ENCODE measurements at places on chromosomes 1 and 21.

DNA sequence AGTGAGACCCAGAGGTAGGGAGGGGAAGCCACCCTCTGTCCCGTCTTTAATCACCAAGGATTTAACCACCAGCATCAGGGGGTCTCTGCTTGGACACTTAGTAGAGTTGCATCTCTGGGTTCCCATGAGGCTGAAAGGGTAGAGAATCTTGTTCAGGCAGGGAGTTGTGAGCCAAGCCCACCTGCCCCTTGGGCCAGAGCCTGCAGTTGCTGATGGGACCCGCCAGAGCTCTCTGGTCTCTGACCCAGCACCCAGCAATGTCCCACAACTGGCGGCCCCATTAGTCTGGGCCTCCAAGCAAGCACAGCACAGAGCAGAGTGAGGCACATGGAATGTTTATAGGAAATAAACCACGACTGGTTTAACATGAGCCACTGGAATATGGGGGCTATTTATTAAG lies 166.3 kb downstream of the TRIM33 start:
- DNase-seq, result no peak

- DNase-seq, result no peak
Measured at GRCh38 chr21:45385549-45386050, 19.4 kb upstream of the COL18A1 start.

- no peak for DNase-seq
Measured at GRCh38 chr1:86546787-86547221, at the start of gene CLCA4. Gene CLCA4 (plus strand): TSS chr1:86547078. CDS start chr1:86547120, 42 bp downstream.

- DNase-seq, result no peak
Measured at GRCh38 chr1:227557962-227558725, 5.2 kb upstream of the ZNF678 start.

DNA sequence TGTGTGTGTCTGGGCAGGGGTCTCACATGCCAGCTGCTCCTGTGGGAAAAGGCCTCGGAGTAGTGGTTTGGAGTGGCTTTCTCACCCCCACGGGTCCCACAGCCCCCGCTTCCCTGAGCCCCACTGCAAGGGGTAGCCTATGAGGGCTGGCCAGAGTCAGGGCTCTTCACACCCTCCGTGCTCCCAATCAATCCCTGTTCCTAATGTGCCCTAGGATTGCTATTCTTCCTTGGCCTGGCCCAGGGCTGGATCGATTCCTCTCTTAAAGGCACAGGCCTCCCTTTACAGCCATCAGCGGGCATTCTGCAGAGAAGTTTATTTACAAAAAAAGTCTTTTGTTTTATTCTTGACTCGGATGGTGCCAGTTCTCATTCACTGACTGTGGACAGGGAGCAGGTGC lies 19.3 kb upstream of the ACTL8 start:
- no peak for DNase-seq

DNA sequence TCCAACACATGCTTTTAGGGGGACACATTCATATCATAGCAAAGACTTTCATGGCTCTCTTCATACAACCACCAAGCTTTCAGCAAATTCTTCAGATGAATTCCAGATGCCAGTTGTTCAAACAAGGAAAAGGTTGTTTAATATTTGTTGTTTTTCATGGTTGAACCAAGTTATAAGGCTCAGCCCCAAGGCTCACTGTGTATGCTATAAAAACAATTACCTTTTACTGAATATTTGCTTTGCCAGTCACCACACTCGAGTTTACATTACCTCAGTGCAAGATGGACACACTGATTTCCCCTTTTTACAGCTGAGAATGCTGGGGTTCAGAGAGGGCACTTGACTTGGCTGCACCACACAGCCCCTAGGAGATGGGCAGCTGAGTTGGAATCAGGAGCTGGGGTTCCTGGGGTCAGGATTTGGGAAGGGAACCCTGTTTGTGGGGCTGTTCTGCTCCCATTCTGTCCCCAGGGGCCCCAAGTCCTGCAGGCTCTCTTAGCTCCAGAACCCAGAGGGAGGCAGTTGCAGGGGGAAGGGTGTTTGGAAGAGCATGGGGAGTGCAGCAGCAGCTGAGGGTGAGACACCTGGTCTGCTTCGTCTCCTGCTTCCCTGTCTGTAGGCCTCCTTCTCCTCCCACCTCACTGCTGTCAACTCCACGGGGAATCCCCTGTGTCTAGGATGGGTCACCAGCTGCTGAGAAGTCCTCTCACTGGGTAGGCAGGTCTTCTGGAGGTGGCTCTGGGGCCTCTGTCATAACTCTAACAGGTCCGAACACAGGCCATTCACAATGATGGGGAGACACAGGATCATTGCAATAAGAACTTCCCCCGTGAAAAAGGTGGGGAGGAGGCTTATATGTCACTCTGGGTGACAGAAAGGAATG lies 12.8 kb upstream of the TMPRSS2 start:
- DNase-seq, result no peak

GRCh38 chr1:34408011-34408410 lies 231.3 kb downstream of the C1orf94 start:
- no peak for DNase-seq

DNA sequence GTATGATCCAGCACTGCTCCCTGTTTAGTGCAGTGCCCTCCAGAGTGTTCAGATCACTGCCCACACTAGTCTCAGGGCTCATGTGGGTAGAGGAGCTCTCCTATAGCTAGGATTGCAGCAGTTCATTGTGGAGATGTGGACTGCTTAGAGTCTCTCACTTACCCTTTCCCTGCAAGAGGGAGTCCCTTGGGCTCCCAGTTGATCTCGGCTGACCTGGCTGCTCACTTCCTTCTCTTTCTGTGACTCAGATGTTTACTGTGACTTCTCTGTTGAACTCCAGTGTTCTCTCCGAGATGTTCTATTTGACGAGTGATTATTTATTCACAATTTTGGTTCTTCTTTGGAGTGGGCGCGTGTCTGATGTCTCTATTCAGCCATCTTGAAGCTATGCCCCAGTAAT lies 141.9 kb downstream of the PTBP2 start:
- DNase-seq, result no peak

DNA sequence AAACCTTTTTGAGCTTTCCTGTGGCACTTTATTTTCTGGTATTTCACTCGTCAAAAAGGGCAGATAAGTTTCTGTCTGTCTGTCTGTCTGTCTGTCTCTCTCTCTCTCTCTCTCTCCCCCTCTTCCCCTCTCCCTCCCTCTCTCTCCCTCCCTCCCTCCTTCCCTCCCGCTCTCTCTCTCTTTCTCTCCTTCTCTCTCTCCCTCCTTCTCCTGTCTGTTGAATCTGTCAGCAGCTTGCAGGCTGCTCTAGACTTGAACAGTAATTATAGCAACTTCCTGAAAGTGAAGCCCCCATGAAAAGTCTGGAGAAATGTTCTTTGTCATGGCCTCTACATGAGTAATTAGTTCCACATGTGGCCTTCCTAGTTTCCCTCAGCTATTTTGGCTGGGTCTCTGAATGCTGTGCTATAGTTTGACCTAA lies 275.2 kb upstream of the C1orf105 start:
- no peak for DNase-seq

GRCh38 chr1:22661880-22662279 lies 8.8 kb downstream of the C1QB start:
- no peak for DNase-seq

GRCh38 chr1:51168936-51169335 lies 66.9 kb downstream of the C1orf185 start:
- DNase-seq, result no peak

DNA sequence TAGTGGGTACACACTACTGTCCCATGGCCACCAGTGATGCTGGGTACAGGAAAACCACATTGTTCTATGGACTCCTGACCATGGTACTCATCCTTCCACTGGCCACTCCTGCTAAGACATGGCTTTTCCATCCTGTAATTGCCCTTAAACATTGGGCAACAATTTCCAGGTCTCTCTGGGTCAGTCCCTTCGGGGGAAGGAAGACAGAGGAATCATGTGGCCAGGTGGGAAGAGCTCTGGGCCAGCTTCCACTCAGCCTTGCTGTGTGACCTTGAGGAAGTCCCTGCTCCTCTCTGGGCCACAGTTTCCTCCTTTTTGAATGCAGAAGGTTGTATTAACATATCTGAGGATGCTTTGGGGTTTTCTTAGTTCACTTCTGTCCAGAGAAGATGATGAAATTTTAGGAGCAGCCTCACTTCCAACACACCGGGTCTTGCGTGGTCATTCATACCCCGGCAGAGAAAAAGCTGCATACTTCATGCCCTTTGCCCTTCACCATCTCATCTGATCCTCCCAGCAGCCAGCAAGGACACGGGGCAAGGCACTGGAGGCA lies 50.8 kb downstream of the SRRM1 start:
- DNase-seq, result no peak

DNA sequence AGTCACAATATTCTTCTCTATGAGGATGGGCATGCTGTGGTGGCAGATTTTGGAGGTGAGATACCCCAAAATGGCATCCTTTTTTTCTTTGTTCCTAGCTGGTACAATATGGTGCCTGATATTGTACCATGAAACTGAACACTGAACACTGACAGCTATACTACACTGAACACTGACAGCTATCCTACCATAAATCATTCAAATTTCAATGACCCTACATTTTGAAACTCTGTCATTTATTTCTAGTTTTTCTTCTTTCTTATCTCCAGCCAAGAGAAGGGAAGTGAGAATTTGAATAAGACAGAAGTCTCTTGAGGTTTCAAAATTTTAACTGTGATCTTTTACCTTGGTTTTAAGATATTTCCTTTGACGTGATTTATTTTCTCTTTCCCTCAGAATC lies 76.3 kb downstream of the LRRC53 start:
- no peak for DNase-seq

GRCh38 chr21:31132574-31133242 lies 94.4 kb upstream of the KRTAP19-8 start:
- peak; percentile 79 for DNase-seq

DNA sequence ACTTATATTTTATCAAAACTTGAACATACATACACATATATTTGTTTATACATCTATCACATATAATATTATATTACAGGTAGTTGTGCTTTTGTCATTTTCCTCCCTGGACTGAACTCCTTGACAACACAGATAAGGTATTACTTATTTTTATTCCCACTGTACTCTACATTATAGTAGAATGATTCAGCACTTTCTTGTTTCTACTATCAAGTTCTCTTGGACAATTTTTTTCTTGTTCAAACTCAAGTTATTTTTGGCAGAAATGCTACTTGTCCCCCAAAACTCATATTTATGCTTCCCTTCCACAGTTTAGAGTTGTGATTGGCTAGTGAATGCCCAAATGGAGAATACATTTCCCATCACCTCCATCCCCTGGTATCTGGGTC lies 10.8 kb upstream of the PTPRC start:
- DNase-seq, result no peak

DNA sequence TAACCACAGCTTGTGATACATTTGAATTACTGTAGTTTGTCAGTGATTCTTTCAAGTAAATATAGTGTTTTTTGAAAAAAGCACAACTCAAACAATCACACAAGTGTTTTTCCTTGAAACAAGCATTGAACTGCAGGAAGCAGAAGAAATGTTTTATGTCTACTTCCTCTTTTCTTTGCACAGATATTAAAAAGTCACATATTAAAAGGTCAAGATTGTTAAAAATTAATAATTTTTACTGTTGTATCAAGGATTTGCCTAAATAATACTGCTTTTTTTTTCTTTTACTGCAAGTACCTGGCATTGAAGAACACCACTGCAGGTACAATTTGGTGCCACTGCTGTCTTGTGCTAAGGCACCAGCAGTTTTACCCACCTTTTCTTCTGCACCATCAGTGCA lies 214.2 kb upstream of the C1orf105 start:
- DNase-seq, result no peak

- no peak for DNase-seq
Measured at GRCh38 chr1:242318140-242318539, 206.4 kb downstream of the PLD5 start.

- DNase-seq, result no peak
Measured at GRCh38 chr1:50915621-50916020, 44.4 kb downstream of the FAF1 start.

DNA sequence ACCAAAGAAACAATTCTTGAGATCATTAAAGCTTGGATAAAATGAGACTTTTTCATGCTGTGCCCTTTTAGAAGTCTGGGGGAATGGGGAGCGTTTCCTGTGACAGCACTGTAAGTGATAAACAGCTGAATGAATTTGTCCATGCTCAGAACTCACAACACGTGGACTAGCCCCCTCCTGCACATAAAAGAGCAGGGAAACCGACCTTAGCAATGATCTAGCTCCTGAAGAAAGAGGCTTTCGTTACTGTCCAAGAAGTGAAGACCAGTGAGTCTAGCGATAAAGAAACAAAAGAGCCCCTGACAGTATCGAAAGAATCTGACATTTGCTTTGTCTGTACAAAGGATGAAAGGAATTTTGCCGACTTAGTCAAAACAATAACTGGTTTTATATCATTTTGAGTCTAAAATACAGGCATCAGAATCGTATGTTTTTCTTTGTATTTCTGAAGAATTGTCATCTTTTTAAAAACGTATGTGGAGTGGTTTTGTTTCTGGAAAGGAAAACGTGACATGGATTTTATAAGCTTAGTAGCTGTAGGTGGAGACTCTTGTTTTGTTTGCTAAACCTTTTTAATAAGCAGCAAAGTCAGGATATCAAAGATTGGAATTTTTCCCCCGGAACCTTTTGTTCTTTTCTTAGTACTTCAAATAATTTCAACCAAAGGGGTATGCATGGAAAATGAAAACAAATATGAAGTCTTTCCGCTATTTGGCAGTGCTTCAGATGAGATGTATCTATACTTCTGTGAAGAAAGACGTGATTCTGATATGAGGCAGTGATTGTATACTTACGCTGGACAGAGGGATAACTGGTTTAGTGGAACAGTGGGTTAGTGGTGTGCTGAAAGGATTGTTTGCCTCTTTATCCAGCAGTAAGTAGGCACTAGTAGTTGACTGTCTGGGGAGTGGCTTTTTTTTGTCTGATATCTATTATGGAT lies 61.0 kb downstream of the MAST2 start:
- DNase-seq, result no peak

DNA sequence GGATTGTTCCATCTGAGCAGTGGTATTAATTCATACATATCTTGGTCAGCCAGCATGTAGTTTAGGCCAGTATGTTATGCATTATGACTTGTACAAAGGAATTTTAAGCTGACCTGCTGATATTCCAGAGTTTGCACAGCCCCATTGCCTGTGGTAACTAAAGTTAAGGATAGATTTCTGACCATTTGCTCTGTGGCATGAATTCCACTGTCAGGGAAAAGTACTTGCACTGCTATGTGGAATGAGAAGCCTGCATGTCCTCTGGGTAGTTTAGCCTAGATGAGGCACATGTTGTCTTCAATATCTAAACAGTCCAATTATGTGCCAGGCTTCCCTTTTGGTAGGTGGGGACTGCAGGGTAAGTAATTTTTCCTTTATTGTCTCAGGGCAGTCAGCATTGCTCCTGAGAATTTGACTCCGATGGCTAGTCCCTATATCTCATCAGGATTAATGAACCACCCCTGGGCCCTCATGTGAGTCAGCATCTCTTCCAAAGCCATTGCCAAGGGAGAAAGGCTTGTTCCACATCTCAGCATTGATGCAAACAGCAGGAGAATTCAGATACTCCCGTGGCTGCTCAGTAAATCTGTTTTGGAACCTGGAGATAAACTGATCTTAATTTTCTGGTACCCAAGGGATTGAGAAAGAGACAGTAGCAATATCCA lies 30.2 kb downstream of the NEK7 start:
- DNase-seq, result no peak

- no peak for DNase-seq
Measured at GRCh38 chr21:44704636-44705001, 6.8 kb downstream of the TSPEAR start.

- DNase-seq, result no peak
Measured at GRCh38 chr1:164664127-164664526, 105.1 kb downstream of the PBX1 start.

- DNase-seq, result no peak
Measured at GRCh38 chr1:150530491-150531159, 15.1 kb downstream of the FALEC start.
